ENCODE measurements at places on chromosomes 5 and 9. TPM values are rescaled to one million over a fixed set of nuclear protein-coding genes. Genes with fewer than 3 reads are reported as not detected.

Gene MLANA
- 0.99 TPM for polyA plus RNA-seq

GRCh38 chr9:22175972-22176545, 167.0 kb upstream of the CDKN2B start:
- no peak for DNase-seq

DNA sequence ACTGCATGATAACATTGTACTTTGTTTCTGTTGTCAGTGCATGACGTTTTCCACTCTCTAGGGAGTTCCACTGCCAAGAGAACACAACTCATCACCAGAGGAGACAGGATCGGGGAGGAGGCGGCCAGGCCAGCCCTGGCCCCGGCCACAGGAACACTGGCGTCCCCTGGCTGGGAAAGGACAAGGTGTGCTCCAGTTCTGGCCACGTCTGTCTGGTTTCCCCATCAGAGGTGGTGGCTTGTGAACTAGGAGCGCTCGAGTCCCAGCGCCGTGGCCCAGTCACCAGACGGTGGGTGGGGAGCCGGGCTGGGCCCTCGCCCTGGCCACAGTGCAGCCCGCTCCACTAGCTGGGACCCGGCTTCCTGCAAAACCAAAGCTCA, 211.9 kb upstream of the IRX4 start:
- no peak for DNase-seq

DNA sequence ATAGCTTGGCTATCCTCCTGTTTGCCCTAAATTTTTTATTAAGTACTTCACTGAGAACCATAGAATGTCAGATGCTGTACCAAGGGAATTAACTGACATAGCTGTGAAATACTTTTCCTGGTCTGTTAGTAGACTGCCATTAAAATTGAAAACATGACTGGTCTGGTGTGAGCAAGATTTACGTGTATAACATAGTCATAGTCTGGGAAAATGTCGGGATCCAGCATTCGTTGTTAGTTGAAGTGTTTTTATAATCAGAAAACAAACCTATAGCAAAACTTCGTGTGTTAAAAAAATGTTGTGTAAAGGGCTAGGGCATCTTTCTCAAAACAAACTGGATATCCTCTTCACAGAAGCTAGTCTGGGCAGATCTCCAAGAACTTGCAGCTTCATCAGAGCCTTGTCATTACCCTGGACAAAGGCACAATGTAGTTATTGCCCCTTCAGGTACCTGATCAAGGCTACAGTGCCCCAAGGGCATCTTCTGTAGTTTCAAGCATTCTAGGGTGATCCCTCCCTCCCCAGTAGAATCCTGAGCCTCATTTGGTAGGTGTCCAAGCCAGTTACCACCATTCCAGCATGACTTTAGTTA, 454.2 kb upstream of the SGCD start:
- DNase-seq = no peak

DNA sequence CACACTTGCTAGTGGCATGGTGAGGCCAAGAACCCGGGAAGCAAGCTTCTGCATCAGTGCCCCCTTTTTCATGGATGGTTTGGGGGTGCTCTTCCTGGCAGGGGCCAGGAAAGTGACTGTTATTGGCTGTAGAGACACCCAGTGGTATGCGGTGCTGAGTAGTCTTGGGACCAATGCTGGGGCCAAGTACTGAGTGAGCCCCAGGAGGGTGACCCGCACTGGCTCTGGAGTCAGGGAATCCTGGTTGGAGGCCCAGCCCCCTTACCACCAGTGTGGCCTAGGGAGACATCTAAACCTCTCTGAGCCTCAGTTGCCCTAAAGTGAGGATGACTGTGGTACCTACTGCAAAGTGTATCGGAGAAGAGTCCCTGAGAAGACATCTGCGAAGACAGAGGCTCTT, 41.2 kb upstream of the SYNPO start:
- no peak for DNase-seq

GRCh38 chr5:124301850-124302249, 444.6 kb downstream of the ZNF608 start:
- no peak for DNase-seq

GRCh38 chr5:27158171-27158570, 119.8 kb upstream of the CDH9 start:
- DNase-seq = no peak

Gene SLCO6A1
- not detected for polyA plus RNA-seq

DNA sequence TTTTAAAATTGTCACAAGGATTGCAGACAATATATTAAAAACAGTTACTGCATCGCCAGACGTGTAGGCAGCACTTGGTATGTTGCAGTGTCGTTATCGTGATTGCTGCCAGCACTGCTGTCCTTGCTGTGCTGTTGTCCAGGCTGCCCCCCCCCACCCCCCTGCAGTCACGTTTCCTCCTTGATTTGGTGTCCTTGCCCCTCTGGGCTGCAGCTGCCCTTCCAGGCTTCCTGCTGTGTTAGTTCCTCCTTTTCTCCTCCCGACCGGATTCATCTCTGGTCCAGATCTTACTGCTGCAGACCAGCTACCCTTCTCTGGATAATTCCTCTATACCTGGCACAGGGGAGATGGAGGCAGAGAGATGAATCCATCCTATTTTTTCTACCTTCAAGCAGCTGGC, 298.9 kb downstream of the TRIM32 start:
- DNase-seq = no peak

Gene CDK7
- polyA plus RNA-seq = 40.7 TPM

DNA sequence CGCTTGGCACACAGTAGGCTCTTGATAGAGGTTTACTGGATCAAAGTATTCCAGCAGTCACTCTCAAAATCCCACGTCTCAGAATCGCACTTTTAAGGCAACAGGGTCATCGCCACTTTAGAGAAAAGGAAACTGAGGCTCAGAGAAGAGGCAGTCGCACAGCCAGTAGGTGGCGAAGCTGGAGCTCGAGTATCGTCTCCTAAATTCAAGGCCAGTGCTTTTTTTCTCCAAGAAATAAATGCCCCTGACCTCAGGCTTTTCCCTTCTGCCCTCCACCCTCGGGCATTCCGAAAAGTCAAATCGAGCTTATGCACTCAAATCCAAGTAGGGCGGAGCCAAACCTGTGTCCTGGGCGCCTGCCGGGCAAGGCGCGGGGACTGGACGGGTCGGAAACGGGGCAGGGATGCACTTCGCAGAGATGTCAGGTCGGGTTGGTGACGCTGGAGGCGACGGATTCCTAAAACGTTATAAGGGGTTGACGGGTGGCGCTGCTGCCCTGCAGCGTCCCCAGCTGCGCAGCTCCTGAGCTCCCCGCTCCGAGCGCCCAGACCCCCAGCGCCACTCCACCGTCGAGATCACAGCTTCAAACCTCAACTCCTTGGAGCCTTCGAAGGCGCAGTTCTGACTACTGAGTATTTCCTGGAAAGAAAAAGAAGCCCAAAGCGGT, 4.7 kb upstream of the FOXB2 start:
- DNase-seq = no peak

Gene DAB2IP
- polyA plus RNA-seq = 43.9 TPM

Gene RABL6
- 62.4 TPM for polyA plus RNA-seq

GRCh38 chr5:130227699-130228098, 323.4 kb downstream of the CHSY3 start:
- DNase-seq = no peak

- DNase-seq = no peak
These were observed 4.4 kb upstream of the HSPA4 start for GRCh38 chr5:133047404-133047803.

GRCh38 chr9:89553451-89554010, 51.3 kb upstream of the GADD45G start:
- DNase-seq = no peak

- no peak for DNase-seq
These were observed 223.5 kb upstream of the PCSK5 start for GRCh38 chr9:75666856-75667554.

GRCh38 chr5:55134053-55134722, 25.8 kb upstream of the GPX8 start:
- DNase-seq = no peak

Gene HMGCS1
- polyA plus RNA-seq = 127 TPM

Gene TSSK1B
- polyA plus RNA-seq = not detected

Gene CFAP90
- polyA plus RNA-seq = 4.2 TPM

DNA sequence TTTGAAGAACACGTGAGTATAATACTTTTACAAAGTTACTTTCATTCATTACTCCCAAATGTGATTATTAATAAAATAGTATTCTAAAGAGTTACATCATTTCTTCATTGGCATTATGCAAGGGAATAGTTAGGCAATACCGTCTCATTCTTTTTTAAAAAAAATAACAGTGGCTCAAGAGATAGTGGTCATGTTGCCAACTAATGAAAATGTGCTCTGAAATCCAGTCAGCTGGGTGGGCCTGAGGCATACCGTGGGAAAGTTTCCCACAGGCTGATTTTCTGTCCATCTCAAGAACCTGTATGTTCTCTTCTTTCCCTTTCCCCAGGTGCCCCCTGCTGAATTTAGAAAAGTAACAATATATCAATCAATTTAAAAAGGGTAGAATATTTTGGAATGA, 40.8 kb upstream of the ROPN1L start:
- DNase-seq = no peak
